Stimulated activated CD8-positive, alpha-beta memory T cell treated with anti-CD3 and anti-CD28 coated beads, Interleukin-15, amount 100 ng/mL, for 4 hours (primary cell): ENCODE measurements at places on chromosomes 5 and 9.
A peak's percentile ranks its signal among the peaks of the same experiment; 100 is the strongest.

DNA sequence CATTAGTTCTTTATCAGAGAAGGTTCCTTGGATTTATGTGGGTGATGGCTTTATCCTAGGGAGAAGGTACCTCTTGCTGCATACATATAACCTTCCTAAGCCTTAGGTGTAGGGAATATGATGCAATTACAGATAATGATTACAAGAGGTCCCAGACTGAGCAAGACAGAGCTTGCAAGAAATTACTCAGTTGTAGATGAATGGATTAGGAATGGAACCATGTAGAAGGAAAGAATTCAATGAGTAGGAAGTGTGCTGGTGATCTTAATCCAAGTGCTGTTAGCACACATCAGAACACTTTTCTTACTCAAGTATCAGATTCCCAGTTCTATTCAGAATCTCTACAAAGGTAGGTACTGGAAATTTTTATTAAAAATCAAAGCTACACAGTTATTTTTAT is 2.5 kb downstream of the OR13F1 start:
- no peak for DNase-seq

GRCh38 chr9:90774682-90775081 is 26.9 kb upstream of the SYK start:
- no peak for DNase-seq

DNA sequence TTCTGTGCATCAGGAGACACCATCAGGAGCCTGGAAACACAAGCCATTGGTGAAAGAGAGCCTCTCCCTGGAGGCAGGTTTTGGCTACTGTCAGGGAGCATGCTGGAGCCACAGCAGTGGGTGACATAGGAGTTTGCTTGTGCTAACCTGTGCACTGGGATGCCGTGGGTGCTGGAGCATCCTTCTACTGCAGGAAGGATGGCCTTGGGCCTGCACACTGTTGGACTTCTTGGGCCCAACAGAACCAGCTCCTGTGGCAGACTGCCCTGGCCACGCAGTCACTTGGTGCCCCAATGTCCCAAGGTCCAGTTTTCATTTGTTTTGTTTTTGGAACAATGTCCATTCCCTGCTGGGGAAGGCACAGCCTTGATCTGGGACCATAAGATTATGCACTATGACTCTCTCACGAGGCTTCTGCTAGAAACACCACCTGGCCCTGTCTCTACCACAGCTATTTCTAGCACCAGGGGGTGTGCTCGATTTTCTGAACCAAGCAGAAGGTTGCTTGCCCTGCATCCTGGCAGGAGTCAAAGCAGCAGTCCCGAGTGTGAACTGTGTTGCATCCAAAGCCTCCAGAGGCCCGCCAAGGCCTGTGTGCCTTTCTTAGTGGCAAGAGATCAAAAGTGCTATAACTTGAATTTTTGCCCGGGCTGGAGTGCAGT is 5.5 kb upstream of the LTC4S start:
- no peak for DNase-seq

- DNase-seq = no peak
These were observed 335.9 kb downstream of the SEMA5A start for GRCh38 chr5:9209846-9210492.

DNA sequence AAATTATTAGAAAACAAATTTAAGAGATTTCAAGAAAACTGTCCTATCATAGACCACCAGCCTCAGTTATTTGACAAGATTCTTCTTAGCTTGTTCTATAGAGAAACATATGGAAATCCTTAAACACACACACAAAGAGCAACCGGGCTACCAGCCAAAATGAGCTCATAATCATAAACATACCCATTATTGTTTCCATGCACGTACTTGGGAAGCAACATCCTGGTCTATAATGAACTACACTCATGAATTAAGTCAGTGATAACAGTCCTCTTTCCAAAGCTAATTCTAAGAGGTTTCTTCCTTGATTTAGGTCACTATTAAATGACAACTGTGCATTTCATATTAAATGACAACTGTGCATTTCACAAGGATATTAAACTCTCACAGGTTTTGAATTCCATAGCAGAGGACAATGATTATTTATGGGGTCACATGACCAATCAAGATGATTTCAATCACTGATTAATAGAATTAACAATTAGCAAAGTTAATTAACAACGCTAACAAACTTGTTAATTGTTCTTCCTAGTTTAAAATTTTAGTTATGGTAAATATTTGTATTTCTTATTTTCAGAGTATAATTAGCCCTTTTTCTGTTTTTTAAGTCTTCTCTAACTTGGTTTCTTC is 77.0 kb downstream of the OXCT1 start:
- DNase-seq = no peak

DNA sequence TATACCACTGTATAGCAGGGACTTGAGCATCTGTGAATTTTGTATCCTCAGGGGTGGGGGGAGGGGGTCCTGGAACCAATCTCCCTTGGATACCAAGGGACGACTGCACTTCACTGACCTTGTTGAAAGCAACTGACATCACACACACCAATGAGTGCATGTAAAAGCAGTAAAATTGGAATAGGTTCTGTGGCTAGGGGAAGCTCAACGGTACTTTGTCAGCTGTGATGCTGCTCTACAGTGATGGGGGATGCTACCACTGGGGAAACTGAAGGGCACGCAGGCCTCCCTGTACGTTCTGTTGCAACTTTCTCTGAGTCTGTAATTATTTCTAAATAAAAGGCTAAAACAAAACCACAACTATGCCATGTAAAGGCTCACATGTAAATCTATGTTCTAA is 47.0 kb upstream of the RETREG1 start:
- no peak for DNase-seq

DNA sequence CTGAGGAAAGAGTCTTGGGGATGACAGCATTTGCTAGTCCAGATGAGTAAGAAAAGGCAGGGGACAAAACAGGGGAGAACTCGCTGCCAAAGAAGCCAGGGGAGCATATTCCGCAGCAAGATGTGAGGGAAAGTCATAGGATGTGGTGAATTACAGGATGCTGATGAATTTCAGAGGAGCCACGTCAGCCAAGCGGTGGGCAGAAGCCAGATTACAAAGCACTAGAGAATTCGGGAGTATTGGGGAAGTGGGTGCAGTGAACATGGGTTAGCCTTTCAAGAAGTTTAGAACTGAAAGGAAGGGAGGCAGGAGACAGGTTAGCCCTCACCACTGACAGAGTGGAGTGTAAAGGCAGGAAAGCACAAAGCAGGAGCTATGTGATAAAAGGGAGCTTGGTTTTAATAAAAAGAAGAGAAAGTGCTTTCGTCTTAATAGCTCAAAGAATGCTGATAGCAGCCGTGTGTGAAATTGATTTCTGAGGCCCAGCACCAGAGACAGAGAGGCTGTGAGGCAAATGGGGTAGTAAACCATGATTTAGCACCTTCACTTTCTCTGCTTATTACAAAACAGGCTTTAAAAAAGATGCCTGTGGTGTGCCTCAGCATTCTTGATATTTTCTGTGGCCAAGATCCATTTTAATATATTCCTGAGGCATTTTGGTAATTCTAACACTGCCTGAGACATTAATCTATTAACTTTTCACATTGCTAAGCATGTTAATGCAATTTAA is 16.9 kb downstream of the ADAMTSL1 start:
- no peak for DNase-seq

- peak; percentile 47 for DNase-seq
These were observed 84.7 kb downstream of the PTTG1 start for GRCh38 chr5:160506006-160507004.

- no peak for DNase-seq
These were observed 50.4 kb downstream of the G3BP1 start for GRCh38 chr5:151822141-151822540.

- no peak for DNase-seq
These were observed 23.3 kb upstream of the TRIM14 start for GRCh38 chr9:98142182-98142907.
